ENCODE measurements at places on chromosomes 6 and 20.
A peak's percentile ranks its signal among the peaks of the same experiment; 100 is the strongest.

- DNase-seq = no peak
Measured at GRCh38 chr20:39702701-39703349, 740.7 kb downstream of the DHX35 start.

DNA sequence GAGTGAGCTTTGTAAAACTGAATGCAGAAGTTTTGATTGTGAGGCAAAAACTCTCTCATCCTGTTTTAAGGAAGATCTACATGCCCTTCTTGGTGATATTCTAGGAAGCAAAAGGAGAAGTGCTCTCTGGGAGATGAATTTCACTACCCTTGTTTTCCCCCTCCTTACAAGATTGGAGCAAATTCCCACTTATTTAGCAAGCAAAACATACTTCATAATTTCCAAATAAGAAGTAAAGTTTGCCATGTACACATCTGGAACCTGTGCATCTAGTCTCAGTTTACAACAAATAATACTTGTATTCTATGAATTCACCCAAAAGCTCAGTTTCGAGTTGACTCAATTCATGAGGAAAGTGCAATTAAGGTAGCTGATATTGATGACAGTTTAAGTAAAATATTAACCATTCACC is 27.6 kb upstream of the IFNGR1 start:
- peak; percentile 42 for DNase-seq

DNA sequence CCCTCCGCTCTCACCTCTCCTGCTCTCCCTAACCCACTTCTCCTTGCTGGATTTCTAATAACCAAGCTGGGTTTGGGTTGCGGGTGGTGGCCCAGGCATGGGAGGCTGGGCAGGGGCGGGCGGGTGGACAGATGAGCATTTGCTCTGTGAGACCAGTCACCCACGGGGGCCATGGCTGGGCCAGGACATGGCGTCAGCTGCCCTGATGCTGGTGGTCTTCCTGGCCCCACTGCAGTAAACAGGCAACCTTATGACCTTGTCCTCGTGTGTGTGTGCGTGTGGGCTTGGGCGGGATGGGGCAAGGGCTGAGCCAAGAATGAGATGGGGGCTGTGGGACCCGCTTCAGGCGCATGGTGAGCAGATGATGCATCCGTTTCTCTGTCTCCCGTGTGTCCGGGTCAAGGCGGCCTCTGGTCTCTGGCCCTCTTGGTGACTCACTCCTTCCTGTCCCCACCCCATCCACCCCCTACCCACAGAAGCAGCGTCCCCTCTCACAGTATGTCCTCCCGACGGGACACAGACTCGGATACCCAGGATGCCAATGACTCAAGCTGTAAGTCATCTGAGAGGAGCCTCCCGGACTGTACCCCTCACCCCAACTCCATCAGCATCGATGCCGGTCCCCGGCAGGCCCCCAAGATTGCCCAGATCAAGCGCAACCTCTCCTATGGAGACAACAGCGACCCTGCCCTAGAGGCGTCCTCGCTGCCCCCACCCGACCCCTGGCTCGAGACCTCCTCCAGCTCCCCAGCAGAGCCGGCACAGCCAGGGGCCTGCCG is 41.4 kb upstream of the MYL9 start:
- DNase-seq = no peak

- DNase-seq = no peak
Measured at GRCh38 chr20:58243653-58244410, 15.4 kb upstream of the ANKRD60 start.
